ENCODE measurements at places on chromosomes 16 and 17.

- no peak for DNase-seq
These were observed 40.3 kb upstream of the IRX5 start for GRCh38 chr16:54890381-54890780.

DNA sequence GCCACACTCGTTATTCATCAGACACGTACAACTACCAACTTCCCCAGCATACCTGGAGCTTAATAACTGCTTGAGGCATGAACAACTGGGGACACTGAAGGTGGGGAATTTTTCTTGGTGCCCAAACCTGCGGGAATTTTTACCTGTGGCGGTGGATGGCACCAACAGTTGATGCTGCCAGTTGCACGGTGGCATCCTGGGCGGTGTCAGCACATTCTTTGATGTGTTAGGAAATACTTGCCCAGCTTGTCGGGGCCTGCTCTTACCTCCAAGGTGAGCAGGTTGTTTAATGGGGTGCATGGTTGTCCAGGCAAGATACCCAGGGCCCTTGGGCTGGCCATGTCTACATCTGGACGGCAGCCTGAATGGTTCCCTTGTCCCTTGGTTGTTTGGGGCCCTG, 79.6 kb downstream of the CRISPLD2 start:
- DNase-seq, result no peak

DNA sequence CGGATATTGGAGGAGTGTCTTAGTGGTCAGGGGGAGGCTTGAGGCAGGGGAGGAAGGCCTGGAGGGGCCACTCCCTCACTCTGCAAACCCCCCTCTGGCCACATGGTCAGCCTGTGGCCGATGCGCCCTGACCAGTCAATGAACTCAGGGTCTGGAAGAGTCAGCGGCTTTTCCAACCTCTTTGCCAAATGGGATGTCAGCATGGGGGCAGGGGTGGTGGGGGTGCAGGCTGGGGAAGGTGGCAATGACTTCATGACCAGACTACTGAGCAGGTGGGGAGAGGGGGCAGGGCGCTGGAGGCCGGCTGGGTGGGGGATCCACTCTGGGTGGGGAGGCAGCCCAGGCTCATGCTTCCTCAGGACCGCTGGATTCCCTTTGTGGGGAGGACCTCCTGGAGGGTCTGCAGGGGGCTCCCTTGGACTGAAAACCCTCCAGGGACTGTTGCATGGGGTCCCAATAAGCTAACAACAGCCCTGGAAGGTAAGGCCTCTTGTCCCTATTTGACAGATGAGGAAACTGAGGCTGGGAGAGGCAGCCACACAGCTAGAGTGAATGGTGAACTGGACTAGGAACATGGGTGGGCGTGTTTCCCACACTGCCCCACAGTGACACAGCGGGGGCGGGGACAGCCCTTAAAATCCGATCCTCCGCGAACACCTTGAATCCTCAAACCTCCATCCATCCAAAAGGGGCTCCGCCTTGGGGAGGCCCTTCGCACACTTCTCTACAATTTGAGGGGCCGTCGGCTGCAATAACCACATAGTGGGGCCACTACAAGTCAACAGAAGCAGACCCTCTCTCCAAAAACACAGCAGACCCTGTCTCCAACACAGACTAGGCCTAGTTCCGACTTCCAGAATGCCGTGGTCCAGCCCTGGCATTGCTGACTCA, 81.0 kb upstream of the TOB1 start:
- DNase-seq, result no peak

DNA sequence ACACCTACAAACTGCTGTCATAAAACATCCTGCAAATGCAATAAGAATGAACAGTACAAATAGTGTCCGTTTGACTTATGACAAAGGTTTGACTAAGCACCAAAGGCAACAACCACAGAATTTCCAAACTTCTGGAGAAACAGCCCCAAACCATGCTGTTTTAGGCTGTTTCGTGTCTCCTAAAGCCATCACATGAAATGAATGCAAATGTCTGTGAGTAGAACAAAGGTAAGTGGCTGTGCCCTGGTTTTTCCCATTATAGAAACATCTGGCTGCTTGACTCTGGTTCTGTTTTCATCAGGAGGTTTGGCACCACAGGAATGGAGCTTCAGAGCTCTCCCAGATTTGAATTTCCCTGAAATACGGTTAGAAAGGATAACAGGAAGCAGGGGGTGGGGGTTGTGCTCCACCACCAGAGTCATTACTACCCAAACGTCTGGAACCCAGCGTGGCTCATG, 4.6 kb upstream of the EMP2 start:
- no peak for DNase-seq

- DNase-seq, result no peak
These were observed 5.5 kb downstream of the SPNS2 start for GRCh38 chr17:4504188-4504587.

GRCh38 chr16:50900391-50900942, 158.6 kb downstream of the CYLD start:
- no peak for DNase-seq
